ENCODE measurements at places on chromosomes 1 and 21.

GRCh38 chr1:190170321-190170720 is 307.3 kb downstream of the BRINP3 start:
- DNase-seq = no peak

GRCh38 chr1:244896550-244896949 is 32.2 kb upstream of the HNRNPU start:
- DNase-seq = no peak

DNA sequence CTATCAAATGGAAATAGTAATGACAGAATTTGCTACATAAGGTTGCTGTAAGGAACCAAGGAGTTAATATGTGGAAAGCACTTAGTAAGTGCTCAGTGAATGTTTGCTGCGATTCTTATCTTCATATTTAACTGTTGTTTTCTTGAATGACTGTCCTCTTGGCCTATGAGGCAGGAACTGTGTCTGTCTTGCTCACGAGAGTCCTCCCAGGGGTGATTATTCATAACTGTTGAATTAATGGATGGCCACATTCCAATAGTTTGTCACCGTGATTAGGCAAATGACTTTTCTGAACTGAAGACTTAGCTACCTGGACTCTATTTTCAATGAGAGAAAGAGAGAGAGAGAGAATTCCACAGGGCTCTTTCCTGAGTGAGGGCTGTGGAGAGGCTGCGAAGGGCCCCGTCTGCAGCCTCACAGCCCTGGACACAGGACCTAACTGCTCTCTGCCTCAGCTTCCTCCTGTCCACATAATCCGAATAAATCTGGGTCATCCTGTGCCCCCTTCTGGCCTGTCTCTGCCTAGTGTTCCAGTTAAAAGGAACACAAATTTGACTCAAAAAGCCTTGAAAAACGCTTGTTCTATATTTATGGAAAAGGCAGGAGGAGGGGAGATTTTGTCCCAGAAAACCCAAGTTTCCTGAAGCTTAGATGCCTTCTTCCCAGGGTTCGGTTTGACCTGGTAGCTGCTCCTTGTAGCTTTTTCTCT is 8.5 kb downstream of the EDN2 start:
- DNase-seq = no peak

GRCh38 chr1:218409946-218410510 is 64.9 kb downstream of the TGFB2 start:
- no peak for DNase-seq
